T-cell (primary cell): ENCODE measurements at places on chromosomes 13 and 19. TPM values are rescaled to one million over a fixed set of nuclear protein-coding genes. Genes with fewer than 3 reads are reported as not detected.

The ERICH4 gene
- not detected for total RNA-seq

GRCh38 chr19:31907661-31908060, 437.7 kb upstream of the ZNF507 start:
- DNase-seq: no peak

GRCh38 chr13:108508263-108508662, 121.1 kb upstream of the MYO16 start:
- DNase-seq: no peak

- DNase-seq: no peak
Observed at GRCh38 chr13:37127691-37128241, 22.3 kb upstream of the CSNK1A1L start.
